ENCODE measurements at places on chromosomes 2 and 18.

GRCh38 chr2:40287195-40287594 lies 164.7 kb downstream of the SLC8A1 start:
- no peak for DNase-seq

DNA sequence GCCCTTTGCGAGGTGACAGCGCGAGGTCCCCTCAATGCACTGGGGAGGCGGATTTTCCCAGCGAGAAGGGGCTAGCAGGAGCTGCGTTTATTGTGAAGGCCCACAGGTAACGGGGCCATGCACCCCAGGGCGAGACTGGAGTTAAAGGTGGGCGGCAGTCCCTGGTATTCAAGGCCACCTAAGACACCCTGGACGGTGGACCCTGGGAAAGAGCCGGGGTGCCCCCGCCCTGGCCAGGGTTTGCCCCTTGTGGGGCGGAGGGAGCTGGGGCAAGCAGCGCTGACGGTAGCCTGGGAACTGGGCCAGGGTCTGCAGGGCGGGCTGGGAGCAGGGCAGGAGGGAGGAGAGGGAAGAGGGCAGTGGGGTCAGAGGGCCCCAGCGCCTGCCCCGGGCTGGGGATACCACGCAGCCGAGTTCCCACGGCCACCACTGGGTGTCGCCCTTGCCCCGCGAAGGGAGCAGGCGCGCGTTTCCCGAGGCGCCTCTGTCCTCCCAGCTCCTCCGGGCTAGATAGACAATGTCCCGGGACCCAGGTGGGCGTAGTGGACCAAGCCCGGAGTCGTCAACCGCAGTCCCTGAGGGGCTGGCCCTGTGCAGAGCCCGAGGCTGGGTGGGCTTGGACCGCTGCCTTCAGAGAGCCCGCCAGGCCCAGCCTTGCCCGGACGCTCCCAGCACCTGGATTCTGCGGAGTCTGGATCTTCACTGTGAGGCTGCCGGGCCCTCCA lies 80.2 kb downstream of the SMAD4 start:
- peak; percentile 31 for DNase-seq

DNA sequence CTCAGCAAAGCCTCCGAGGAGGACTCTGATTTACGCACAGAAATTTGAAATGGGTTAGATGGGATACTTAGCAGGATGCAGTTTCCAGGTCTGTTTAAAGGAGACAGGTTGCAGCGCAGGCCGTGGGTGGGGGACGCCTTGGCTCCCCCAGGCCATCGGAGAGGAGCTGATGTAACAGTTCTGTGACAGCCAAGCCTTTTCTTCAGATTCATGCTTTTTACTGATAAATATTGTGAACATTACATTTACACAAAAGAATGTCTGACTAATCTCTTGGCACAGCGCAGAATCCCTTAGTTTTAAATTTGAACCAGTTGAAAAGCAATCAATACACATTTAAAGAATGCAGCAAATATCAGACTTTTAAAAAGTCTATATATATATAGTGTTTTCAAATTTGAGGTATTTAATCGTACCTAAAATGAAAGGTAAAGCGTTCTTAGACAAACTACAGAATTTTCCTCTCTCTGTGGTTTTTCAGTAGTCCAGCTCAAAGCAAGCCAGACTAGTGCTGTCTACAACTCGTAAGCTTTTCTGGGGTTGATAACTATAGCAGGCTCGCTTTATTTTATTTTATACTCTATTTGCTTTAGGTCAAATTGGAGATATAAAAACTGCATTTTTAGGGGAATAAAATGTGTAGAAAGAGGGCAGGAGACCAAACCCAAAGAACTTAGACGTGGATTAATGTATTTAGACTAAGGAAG lies 221.9 kb downstream of the PIEZO2 start:
- no peak for DNase-seq

- no peak for DNase-seq
These were observed 2.0 kb downstream of the RAPH1 start for GRCh38 chr2:203532957-203533658.

DNA sequence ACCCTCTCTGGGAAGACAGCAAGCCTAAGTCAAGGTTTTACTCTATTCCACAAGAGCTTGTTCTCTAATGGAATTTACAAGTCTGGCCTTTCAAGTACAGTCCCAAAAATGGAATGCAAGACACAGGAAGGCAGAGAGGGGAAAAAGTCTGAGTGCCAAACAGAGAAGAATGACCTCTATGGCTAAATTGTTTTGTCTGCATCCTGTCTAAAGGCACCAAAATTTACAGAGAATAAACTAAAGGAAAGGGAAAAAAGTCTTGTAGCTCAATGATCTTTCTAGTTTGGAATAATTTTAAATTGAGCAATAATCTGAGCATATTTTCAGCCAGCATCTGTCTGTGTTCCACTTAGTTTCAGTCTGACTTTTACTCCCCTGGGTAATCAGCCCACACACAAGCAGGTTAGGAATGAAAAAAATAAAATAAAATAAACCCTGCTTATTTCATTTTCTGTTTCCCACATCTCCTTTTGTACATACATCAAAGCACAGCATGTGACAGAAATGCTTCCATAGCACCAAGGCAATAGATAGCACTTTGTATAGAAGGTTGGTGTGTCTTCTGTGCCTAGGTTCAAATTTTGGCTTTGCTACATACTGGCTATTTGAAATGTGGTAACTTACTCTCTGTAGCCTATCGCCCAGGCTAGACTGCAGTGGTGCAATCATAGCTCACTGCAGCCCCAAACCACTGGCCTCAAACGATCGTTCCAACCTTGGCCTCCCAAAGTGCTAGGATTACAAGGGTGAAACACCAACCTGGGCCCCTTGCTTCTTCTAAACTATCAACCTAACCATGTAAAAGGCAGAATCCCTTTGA lies 105.1 kb downstream of the SLC8A1 start:
- no peak for DNase-seq

DNA sequence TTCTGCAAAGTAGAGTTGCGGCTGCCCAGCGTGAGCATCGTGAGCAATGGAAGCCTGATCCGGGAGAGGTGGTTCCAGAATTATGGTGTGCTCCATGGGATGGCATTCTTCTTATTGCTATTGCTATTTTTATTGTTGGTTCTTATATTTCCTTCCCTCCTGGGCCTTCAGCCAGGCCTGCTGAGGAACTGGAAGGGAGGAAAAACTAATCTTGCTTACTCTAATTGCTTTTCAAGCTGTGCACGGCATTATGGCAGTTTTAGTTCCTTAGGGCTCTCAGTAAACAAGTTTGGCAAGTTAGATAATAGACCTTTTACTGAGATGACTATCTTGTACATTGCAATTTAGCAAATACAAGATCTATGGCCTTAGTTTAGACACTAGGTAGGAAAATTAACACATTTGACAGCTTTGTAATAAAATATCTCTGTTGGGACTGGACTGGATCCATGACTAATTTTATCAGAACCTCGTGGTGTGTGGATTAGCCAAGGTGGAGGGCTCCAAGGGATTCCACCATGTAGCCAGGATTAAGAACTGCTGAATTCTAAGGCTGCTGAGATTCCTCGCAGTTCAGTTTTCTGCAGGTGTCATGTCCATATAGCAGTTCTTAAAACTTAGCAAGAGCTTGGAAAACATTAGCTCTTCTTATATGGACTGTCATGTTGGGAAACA lies 6.0 kb downstream of the RSAD2 start:
- DNase-seq, result no peak

DNA sequence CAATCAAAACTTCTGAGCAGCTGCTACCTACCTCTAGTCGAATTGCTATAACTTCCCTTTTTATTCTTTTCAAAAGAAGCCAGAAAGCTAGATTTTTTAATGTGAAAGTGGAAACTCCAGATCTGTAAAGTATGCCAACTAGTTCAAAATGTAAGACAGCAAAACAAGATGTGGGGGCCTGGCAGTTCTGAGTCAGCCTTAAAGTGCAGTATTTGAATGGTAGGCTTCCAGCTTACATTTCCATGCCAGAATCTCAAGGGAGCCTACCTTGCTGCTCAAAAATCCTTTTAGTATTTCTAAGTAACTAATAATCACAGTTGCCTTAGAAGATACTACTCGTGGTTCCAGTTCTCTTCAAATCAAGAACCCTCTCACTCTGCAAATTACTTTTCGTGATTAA lies 1288.7 kb downstream of the LRP1B start:
- no peak for DNase-seq

- DNase-seq, result no peak
These were observed 79.8 kb downstream of the MOGAT1 start for GRCh38 chr2:222751238-222751637.

DNA sequence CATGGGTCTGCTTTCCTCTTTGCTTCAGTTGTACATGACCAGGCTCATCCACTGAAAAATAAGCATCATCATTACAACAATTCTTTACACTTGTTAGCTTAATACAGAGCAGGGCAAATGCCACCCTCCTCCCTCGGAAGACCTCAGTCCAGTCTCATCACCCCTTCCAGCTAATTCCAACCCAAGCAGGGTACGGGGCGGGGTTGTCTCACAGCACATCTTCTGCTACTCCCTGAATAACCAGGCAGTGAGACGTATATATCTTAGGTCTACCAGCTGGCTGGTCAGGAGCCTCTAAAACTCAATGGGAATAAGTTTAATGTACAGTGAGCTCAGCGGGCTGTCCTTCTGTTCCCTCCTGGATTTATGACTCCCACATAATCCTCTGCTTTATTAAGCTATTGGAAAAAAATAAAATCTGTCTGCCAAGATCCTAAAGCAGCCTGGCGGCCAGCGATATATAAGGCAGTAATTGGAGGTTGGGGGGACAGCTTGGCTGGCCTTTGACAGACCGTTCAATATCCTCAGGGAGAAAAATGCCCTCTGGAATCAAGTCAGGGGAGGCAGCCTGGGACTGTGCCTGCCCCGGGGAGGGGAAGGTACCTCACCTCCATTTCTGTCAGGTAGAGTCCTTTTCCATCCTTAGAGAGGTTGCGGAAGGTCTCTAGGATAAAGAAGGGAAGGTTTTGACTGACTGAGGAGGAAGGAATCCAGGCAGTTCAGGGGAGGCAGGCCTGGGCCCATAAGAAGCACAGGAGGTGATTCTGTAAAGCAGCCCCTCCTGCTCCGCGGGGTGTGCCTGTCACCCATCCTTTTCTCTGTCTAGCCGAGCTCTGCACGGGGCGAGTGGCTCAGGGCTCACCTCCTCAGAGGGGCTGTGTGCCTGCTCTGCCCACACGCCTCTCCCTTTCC lies 76.3 kb downstream of the CAPN13 start:
- DNase-seq, result no peak

DNA sequence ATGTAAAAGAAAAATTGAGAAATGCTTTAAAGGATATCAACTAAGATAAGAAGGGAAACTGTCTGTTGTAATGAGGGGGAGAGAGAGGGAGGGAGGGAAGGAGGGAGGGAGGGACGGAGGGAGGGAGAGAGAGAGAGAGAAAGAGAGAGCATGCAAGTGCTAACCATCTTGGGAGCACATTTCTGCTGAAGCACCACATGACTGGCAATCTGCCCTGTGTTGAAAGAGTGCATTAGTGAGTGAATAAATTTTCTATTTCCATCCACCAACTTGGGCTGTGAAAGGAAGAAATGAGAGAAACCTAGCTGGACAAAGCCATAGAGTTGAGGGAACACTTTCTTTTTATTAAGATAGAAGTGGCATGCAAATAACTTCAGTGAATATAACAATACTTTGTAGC lies 110.7 kb downstream of the TMX3 start:
- no peak for DNase-seq

- DNase-seq, result no peak
These were observed 10.7 kb downstream of the DDX1 start for GRCh38 chr2:15602393-15602792.

- DNase-seq, result no peak
These were observed 813.3 kb downstream of the DCC start for GRCh38 chr18:53153281-53153680.

DNA sequence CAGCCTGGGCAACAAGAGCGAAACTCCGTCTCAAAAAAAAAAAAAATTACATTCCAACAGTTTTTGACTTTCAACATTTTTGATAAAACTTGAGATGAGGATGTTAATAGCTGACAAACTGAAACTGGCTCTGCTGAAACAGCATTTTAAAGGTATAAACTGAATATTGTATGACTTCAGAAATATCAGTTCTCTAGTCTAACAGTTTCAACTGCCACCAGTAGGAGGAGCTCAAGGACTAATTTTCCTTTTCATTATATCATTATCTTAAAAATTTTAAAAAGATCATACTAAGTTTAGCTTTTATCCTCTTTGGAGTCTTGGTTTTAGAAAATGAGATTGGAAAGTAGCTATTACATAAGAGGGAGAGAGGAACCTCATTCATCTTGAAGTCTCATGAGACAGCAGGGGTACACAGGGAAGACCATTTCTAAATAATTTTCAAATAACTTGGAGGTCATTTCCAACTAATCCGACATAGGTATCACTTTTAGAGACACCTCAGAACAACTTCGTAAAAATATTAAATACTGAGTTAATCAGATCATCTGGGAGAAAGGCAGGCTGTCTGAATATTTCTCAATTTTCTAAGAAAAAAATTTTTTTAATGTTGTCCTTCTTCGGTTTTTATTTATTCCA lies 37.6 kb upstream of the MCM6 start:
- peak; percentile 51 for DNase-seq

GRCh38 chr2:170928036-170928823 lies 823 bp upstream of the GORASP2 start:
- DNase-seq, result no peak

DNA sequence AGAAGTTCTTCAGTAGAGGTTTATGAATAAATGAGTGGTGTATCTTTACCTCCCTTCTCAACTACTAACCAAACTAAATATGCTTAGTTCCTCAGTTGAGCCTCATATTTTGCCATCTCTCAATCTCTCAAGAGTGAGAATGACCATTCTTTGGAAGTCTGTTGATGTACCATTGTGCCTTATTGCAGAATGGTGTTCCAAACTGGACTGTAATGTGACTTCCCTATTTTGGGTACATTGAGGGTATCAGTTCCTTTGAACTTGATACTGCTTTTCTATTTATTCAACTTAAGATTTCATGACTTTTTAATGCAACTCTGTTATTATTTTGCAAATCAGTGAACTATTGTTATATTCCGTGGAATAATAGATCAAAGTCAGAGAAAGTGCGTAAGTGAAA lies 159.4 kb downstream of the PTPRM start:
- no peak for DNase-seq

- DNase-seq, result no peak
These were observed 10.2 kb downstream of the ADRA2B start for GRCh38 chr2:96105994-96106715.

- DNase-seq, result no peak
These were observed 363.4 kb downstream of the LRRTM1 start for GRCh38 chr2:79941179-79941578.

GRCh38 chr18:39886136-39886535 lies 2068.9 kb upstream of the PIK3C3 start:
- no peak for DNase-seq

DNA sequence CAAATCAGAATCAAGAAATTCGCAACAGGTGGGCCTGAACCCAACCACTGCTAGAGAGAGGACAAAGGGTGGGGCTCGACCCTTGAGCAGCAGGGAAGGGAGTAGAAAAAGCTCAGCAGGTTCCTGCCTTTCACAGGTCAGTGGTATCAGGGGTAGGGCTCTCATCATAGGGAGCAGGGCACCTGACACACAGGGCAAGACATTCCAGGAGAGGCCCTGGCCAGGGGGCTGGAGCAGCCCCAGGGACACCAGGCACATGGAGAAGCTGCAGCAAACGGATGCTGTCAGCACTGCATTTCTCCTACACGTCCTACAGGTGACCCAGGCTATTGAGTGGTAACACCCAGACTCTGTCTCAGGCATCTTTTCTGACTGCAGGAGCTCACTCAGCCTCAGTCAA lies 17.2 kb upstream of the MLPH start:
- no peak for DNase-seq
